ENCODE measurements at places on chromosomes 2 and 18. TPM values are rescaled to one million over a fixed set of nuclear protein-coding genes. Genes with fewer than 3 reads are reported as not detected.

- H3K27me3 ChIP-seq, result no peaks in the 10 kb centered on the region
- no peak overlapping the region for H3K4me3 ChIP-seq
- no peaks in the 10 kb centered on the region for H3K36me3 ChIP-seq
- no peak for DNase-seq
- H3K4me1 ChIP-seq, result no peaks in the 10 kb centered on the region
Measured at GRCh38 chr2:229124136-229124535, 147.0 kb downstream of the PID1 start.

The ONECUT2 gene
- total RNA-seq, result under 0.01 TPM

DNA sequence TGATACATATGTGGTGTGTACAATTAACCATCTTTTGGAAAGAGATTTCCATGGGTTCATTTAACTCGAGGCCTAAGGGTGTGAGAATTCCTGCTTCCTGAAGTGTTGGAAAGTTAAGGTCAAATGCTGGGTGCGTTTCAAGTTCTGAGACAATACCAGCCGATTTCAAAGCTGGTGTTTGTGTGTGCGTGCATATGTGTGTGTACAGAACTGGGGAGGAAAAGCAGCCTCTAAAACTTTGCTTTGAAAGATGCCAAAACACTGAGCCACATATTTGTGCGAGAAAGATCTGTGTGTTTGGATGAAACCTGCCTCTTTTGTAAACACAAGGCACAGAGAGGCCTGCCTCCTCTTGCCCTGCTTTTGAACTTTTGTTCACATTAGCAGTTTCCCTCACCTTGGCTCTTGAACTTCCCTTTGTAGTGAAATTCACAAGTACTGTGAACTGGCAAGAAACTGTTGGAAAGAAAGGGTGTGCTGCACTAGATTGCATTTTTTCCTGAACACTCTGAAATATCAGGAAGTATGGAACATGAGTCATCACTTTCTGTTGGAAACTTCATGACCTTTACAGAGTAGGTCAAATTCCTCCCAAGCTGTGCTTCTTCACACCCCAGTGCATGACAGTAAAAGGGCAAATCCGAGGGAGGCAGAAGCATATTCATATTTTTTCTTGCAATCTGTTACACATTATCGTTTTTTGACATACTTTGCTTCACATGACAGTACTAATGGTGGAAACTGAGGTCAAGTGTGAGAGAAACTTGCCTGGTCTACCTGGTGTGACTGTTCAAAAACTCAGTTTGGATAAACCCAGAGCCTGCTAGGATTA is 20.0 kb upstream of the CAVIN2 start:
- no peak overlapping the region for H3K4me3 ChIP-seq
- peak overlapping the region; percentile 84 for H3K27ac ChIP-seq
- H3K36me3 ChIP-seq, result no peaks in the 10 kb centered on the region
- no peaks in the 10 kb centered on the region for H3K27me3 ChIP-seq

The DUSP2 gene
- 3.3 TPM for total RNA-seq

GRCh38 chr18:48735080-48735676 is 196.3 kb downstream of the CTIF start:
- H3K4me3 ChIP-seq, result no peak overlapping the region
- DNase-seq, result peak; percentile 74
- H3K36me3 ChIP-seq, result no peaks in the 10 kb centered on the region
- H3K27me3 ChIP-seq, result no peaks in the 10 kb centered on the region

GRCh38 chr2:58939388-58939787 is 698.3 kb upstream of the FANCL start:
- H3K27me3 ChIP-seq, result no peaks in the 10 kb centered on the region
- no peak for DNase-seq
- no peak overlapping the region for H3K4me3 ChIP-seq

- H3K36me3 ChIP-seq, result no peaks in the 10 kb centered on the region
- H3K4me3 ChIP-seq, result no peak overlapping the region
- H3K4me1 ChIP-seq, result no peaks in the 10 kb centered on the region
- peak; percentile 45 for DNase-seq
- H3K27ac ChIP-seq, result no peak overlapping the region
Measured at GRCh38 chr2:26606847-26607190, 34.3 kb downstream of the CIB4 start.

The LIMS4 gene
- 15.9 TPM for total RNA-seq

Measured in osteoblast (primary cell).